PC-9 (cell line): ENCODE measurements at places on chromosomes 2 and 18. TPM values are rescaled to one million over a fixed set of nuclear protein-coding genes. Genes with fewer than 3 reads are reported as not detected.

DNA sequence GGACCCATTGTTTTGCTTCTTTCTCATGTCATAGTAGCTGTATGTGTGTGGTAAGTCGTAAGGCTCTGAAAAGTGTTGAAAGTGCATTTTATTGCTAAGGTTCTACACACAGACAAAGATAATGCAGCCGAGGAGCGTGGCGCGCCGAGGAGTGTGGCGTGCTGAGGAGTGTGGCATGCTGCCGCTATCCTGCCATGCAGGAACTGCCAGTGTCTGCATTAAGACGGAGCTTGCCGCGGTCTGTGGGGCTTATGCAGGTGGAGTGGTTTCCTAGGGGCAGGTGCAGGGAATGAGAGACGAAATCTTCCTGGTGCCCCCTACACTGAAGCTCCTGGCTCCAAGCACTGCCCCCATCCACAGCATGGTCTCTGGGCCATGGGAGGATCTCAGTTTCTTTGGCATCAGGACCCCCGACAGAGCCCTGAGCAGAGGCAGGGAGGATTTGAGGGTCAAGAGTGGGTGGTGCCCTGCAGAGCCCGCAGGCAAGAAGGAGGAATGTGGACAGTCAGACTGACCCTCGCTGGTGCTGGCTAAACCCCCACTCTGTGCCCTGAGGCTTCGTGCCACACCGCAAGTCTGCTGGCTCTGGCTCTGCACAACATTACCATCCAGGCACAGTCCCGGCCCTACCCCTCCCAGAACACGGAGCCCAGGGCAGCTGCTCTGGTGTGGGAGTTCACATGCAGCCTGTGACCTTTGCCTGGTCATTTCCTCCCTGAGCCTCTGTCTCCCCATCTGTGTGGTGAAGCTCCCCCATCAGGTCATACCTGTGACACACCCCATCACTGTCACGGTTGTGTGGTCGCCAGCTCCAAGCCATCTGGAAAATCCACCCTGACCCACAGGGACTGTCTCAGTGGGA is 3.2 kb downstream of the SNED1 start:
- DNase-seq = no peak
- no peak overlapping the region for H3K27ac ChIP-seq
- 0 out of 2 replicates have a peak, but pooled peaks cover 4% of the 10 kb centered on the region for H3K4me1 ChIP-seq
- no peak overlapping the region for H3K4me3 ChIP-seq

DNA sequence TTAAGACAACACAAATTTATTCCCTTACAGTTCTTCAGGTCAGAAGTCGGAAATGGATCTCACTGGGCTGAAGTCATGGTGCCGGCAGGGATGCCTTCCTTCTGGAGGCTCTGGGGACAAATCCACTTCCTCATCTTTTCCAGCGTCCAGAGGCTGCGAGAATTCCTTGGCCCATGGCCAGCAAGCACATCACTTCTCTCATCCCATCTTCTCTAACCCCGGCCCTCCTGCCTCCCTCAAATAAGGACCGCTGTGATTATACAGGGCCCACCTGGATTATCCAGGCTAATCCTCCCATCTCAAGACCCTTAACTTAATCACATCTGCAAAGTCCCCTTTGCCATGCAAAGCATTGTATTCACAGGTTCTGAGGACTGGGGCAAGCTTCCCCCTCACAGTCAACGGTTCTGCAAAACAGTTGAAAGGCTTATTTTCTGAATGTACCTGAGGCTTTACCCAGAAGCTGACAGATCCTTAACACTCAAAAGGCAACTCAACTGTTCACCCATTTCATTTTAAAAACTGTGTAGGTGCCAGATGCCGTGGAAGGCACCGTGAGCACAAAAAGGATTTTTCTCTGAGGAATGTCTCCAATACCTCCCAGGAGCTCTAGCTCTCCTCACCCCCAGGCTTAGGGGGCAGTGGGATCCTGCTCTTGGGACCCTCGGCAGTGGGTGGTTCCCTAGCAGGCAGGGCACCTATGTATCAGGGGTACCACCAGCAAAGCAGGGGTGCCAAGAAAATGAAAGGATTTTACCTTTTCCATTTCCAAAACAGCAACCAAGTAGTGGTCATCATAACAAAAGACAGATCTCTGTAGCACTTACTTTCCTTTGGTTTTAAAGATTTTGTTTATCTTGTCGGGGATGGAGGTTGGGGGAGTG is 84.0 kb downstream of the KCTD1 start:
- H3K27me3 ChIP-seq = no peaks in the 10 kb centered on the region
- no peaks in the 10 kb centered on the region for H3K4me1 ChIP-seq
- H3K27ac ChIP-seq = no peak overlapping the region
- H3K4me3 ChIP-seq = no peak overlapping the region
- H3K36me3 ChIP-seq = no peaks in the 10 kb centered on the region

- no peak for DNase-seq
- no peak overlapping the region for H3K27ac ChIP-seq
- peaks cover 18% of the 10 kb centered on the region for H3K4me1 ChIP-seq
Measured at GRCh38 chr2:102342888-102343287, 12.7 kb upstream of the IL18R1 start.

DNA sequence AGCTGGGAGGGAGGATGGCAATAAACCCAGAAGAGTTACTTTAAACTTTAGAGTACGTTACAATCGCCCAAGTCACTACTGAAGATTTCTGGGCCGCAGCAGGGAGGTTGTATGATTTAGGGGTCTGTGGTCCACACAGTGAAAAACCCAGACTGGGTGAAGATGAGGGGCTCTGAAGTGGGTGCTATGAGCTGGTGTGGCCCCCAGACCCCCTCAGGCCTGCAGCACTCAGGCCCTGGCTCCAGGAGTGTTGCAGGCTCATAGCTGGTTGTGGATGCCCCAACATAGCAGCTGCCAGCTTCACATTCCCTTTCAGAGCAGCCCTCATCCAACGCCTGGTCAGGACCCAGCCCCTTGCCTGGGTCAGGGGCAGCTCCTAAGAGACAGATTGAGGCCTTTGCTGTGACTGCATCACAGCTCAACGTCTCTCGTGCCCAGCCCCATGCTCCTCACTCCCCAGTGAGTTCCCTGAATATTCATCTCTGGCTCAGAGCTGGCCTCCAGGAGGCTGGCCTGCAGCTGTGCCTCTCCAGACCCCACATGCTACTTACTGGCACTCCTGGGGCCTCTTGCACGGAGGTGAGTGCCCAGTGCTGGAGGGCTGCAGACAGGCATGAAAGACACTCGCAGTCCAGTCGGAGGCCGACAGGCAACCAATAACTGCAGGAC is 94.5 kb upstream of the MYCN start:
- H3K4me3 ChIP-seq = no peak overlapping the region
- no peaks in the 10 kb centered on the region for H3K4me1 ChIP-seq
- DNase-seq = no peak
- peaks cover 15% of the 10 kb centered on the region; the same call in 1 of the 2 replicates for H3K27me3 ChIP-seq
- H3K36me3 ChIP-seq = no peaks in the 10 kb centered on the region

The ST6GAL2 gene
- total RNA-seq = not detected in 2 replicates

The OXER1 gene
- total RNA-seq = not detected in 2 replicates

The CNTNAP5 gene
- not detected in 2 replicates for total RNA-seq
